Stimulated activated CD8-positive, alpha-beta memory T cell treated with anti-CD3 and anti-CD28 coated beads, Interleukin-4, amount 100 ng/mL, for 1 hour (primary cell): ENCODE measurements at places on chromosomes 2 and 18.

- DNase-seq: no peak
These were observed 41.2 kb downstream of the CHRNA1 start for GRCh38 chr2:174722942-174723592.

- no peak for DNase-seq
These were observed 145.0 kb upstream of the HDAC4 start for GRCh38 chr2:239545741-239546392.

DNA sequence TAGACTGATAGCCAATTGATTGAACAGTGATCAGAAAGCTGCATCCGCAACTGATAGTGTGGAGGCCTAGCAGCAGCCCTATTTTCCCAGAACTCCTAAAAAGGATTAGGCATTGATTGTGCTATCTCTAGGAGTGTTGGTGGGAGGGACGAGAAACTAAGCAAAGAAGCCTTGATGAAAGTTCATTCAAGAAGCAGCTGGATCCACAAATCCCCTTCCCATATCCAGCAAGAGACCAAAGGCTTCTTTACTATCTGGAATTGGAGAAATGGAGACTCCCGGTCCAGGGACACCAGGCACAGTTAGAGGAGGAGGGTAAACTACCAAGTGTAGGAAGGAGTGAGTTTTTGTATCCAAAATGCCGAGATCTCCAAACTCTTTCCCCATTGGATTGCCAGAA is 151.5 kb downstream of the ALK start:
- DNase-seq: no peak

- DNase-seq: no peak
These were observed 207.2 kb downstream of the LRP1B start for GRCh38 chr2:141923657-141924056.

- no peak for DNase-seq
These were observed 30.2 kb downstream of the ROCK1 start for GRCh38 chr18:21081426-21081825.

DNA sequence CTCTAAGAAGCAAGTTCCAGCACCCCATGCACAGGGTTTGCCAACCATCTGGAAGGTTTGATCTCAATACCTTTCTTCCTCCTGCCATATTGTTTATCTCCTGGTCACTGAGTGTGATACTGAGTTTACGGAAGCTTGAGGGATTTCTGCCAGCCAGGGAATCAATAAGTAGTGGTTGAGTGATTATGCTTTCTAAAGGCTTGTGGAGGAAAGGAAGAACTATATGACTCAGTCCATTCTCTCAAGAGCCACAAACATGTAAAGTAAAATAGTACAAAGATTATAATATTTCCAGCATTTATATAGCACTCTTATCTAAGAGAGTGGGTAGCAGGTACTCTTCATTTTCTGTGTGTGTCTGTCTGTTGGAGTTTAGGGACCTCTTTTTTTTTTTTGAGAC is 49.2 kb downstream of the SLC4A3 start:
- DNase-seq: no peak

- DNase-seq: no peak
These were observed 292.2 kb downstream of the AFF3 start for GRCh38 chr2:99850084-99850710.

DNA sequence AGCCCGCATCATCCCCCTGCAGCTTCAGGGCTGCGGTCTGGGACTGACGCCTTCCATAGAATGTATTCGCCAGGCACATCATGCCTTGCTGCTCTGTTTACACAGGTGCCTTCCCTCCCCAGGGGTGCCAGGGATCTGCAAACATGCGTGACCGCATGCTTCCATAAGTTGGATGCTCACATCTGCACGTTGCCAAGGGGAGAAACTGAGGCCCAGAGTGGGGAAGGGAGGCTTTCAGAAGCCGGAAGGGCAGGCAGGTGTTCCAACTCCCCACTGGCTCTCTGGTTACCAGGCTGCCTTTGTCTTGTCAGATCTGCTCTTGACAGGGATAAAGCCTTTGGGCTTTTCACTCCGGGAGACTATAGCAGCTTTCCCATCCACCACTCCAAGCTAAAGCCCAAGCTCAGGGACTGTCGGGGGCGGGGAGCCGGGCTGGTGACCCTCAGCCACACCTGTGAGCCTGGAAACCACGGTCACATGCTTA is 125.8 kb upstream of the TNP1 start:
- no peak for DNase-seq

DNA sequence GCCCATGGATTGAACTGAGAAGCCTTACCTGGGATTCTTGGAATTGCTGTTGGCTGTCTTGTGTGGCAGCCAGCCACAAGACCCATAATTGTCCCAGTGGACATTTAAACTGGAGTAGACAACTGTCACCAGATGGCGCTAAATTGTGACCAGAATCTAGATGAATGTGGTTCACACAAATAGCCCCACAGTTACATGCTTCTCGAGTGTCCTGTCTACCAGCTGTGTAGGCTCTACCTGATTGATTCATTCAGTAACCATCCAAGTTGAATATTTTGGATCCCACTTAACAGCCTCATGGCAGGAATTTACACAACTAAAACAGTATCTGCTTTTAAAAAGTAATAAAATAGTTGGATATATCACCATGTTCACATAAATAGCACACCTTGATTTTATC is 73.2 kb downstream of the MAP4K4 start:
- no peak for DNase-seq

GRCh38 chr18:44681076-44681970 is 635 bp downstream of the SETBP1 start:
- no peak for DNase-seq

- DNase-seq: no peak
These were observed 51.8 kb downstream of the ROCK2 start for GRCh38 chr2:11292464-11293255.

DNA sequence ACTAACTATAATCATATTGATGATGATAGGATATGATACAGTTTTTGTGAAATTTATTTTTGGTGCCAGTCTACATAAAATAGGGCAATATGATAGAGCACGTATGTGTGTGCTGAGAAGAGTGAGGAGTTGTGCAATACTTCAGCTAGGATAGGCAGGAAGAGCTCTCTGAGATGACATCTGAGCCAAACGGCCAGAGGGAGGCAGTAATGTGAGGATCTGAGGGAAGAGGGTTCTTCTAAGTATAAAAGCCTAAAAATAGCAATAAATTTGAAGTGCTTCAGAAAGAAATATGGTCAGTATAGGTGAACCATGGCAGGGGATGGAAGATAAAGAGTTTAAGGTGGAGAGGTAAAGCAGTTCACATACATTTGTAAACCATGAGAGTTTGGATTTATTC is 102.5 kb downstream of the OLA1 start:
- no peak for DNase-seq

DNA sequence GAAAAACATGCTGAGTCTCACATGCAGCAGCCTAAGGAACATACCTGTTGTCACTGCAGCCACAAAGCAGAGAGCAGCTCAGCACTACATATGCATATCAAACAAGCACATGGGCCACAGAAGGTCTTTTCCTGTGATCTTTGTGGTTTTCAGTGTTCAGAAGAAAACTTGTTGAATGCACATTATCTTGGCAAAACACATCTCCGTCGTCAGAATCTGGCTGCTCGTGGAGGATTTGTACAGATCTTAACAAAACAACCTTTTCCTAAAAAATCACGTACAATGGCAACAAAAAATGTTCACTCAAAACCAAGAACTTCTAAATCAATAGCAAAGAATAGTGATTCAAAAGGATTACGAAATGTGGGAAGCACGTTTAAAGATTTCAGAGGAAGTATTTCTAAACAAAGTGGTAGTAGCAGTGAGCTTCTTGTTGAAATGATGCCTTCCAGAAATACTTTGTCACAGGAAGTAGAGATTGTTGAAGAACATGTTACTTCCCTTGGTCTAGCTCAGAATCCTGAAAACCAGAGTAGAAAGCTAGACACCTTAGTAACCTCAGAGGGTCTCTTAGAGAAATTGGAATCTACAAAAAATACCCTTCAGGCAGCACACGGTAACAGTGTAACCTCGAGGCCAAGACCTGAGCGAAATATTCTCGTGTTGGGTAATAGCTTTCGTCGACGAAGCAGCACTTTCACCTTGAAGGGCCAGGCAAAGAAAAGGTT is 34.1 kb downstream of the ZNF407 start:
- no peak for DNase-seq

GRCh38 chr18:63869374-63869773 is 18.1 kb upstream of the SERPINB2 start:
- DNase-seq: no peak

GRCh38 chr2:70472221-70472890 is 81.3 kb downstream of the TGFA start:
- DNase-seq: no peak

DNA sequence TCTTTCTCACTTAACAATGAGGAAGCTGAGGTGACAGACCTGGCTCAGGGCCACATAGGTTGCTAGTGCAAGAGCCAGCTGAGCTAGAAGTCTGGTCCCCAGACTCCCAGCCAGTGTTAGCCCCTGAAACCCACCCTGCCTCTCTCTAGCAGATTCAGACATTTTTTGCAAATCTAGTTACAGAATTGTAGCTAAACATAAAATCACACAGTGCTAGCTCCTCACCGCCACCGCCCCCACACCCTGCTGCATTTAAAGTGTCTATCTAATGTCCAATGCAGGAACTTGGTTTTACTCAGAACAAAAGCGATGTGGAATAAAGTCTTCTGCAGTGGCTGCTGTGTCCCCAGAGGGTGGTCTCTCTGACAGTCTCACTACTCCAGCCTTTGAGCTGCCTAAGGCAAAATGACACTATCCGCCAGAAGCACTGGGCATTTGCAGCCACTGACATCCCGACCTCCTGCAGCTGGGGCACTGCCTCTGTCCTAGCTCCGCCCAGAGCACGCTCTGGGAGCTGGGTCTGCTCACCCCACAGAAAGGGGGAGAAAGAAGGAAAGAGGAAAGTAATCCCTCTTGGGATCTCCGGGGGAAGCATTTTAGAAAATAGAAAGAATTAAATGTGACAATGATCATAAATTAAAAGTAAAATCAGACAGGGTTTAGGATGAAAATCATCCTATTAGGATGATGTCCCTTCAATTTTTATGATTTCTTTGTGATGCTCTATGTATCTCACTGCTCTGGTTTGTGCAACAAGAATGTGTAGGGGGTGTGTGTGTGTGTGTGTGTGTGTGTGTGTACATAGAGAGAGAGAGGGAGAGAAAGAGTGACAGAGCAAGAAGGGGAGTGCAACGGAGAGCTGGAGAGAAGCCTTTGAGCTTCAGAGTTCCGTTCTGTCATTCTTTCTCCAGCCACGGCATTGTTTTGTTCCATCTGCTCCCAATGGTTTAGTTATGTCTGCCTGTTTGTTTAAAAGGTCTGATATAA is 50.5 kb upstream of the ST8SIA3 start:
- DNase-seq: no peak

DNA sequence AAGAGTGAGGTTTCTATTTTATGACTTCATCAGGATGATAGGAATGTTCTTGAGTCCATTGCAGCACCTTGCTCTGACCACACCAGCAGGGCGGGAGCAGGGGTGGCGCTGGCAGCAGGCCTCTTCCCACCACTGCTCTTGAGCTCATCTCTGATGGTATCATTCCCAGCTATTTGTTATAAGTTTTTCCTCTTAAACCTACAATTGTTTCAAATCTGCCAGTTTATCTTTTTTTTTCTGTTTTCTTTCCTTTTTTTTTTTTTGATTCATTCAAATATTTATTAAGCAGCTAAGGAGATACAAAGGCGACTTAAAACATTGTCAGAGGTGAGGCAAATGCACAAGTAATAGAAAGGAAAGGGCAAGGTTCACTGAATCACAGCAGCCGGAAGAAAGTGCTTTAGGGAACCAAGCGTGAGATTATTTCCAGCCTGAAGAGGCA is 28.7 kb downstream of the NIFK start:
- DNase-seq: no peak

GRCh38 chr2:172233987-172234715 is 131.5 kb upstream of the DLX2 start:
- no peak for DNase-seq

DNA sequence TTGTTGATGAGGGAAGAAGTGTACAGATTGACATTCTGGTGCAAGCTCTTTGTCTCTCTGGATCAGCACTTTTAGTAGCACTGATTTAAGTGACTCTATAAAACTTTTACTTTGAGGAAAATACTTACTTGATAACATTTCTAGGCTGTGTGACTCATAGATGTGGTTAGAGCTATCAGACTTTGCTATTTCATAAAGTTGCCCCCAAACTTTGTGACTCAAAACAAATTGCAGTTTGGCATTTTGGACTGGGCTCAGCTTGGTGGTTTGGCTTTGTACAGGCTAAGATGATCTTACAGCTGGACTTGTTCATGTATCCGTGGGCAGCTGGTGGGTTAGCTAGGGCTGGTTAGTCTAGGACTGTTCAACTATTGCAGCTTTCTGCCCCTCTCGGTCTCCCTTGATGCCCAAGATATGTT is 42.1 kb upstream of the GLS start:
- DNase-seq: no peak

DNA sequence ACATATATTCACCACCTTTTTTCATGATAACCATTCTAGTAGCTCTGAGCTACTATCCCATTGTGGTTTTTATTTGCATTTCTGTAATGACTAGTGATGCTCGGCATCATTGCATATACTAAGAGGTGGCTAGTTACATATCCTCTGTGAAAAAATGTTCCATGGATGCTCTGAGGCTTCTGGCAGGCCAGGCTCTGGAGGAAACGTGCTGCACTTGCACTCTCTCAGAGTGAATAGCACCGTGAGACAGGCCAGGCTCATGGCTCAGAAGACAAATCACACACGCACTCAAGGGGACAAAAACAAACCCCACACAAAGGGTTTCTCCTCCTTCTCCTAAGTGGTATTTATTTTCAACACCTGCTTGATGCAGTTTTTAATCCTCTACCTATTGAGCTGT is 1085.3 kb upstream of the CNTNAP5 start:
- no peak for DNase-seq

GRCh38 chr2:151002959-151003600 is 258.6 kb downstream of the RBM43 start:
- DNase-seq: no peak

GRCh38 chr2:43405829-43406228 is 179.4 kb upstream of the ZFP36L2 start:
- no peak for DNase-seq

DNA sequence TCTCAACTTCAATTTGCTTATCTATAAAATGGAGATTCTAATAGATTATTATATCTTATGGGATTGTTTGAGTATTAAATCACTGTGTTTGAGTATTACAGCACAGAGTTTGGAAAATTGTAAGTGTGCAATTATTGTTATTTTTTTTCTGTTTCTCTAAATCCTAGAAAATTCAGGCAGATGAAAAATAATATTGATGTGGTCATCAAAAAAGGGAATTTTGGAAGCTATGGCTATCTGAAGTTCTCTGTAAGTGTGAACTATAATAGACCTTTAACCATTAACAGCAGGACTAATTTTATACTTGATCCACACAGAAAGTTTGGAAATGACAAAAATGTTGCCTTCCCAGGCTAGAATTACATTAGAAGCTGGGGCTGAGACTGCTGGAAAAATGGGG is 393.2 kb downstream of the SUCLG1 start:
- DNase-seq: no peak

GRCh38 chr2:192194866-192195547 is at the start of gene TMEFF2:
TSS of gene TMEFF2 (minus strand) at chr2:192194933. CDS start at chr2:192194524, 409 bp downstream.
- no peak for DNase-seq

GRCh38 chr2:94990956-94991355 is 34.6 kb upstream of the MAL start:
- no peak for DNase-seq

- no peak for DNase-seq
These were observed 76.6 kb upstream of the FAM237A start for GRCh38 chr2:206565666-206566065.
